ENCODE measurements at places on chromosomes 2 and 18. TPM values are rescaled to one million over a fixed set of nuclear protein-coding genes. Genes with fewer than 3 reads are reported as not detected.

The ALPP gene
- total RNA-seq, result not detected

The EIF4E2 gene
- 49.1 TPM for total RNA-seq

The REG3A gene
- total RNA-seq, result not detected

The STON1 gene
- total RNA-seq, result 16.2 TPM

The DHRS9 gene
- total RNA-seq, result 1.1 TPM

The ZSWIM2 gene
- not detected for total RNA-seq

The UNC50 gene
- total RNA-seq, result 48.9 TPM

The GALNT14 gene
- 7.0 TPM for total RNA-seq

The GPR75 gene
- total RNA-seq, result 4.4 TPM

The ASIC4 gene
- 0.13 TPM for total RNA-seq

The CBLN2 gene
- total RNA-seq, result not detected

The C2orf66 gene
- 1.0 TPM for total RNA-seq

The ABCG8 gene
- total RNA-seq, result not detected

The SAG gene
- total RNA-seq, result not detected

The CKAP2L gene
- total RNA-seq, result 1.2 TPM

The PCARE gene
- total RNA-seq, result not detected

The SCN3A gene
- total RNA-seq, result 0.83 TPM

The WIPF1 gene
- total RNA-seq, result 35.7 TPM

The AFG3L2 gene
- total RNA-seq, result 59.0 TPM

The IL36B gene
- not detected for total RNA-seq

The EHD3 gene
- 12.7 TPM for total RNA-seq

The CNNM4 gene
- 16.0 TPM for total RNA-seq

The MYO3B gene
- 14.1 TPM for total RNA-seq

The FOXI3 gene
- total RNA-seq, result not detected

The INO80C gene
- total RNA-seq, result 41.7 TPM

The CCDC102B gene
- 9.1 TPM for total RNA-seq

The GATA6 gene
- 12.6 TPM for total RNA-seq

The HRH4 gene
- total RNA-seq, result not detected

The HSPE1 gene
- total RNA-seq, result 101 TPM

The DUSP19 gene
- 7.0 TPM for total RNA-seq

The UGT1A3 gene
- 20.8 TPM for total RNA-seq

The SH3BP4 gene
- 29.9 TPM for total RNA-seq

The CNRIP1 gene
- total RNA-seq, result 16.2 TPM

The HOXD8 gene
- 41.7 TPM for total RNA-seq

The TMX3 gene
- total RNA-seq, result 67.5 TPM

The ABCB11 gene
- total RNA-seq, result 0.18 TPM

The STK11IP gene
- 39.5 TPM for total RNA-seq

The ELOA2 gene
- not detected for total RNA-seq

The CETN1 gene
- total RNA-seq, result not detected

The FSHR gene
- total RNA-seq, result not detected

The LOXL3 gene
- 6.4 TPM for total RNA-seq

The UGT1A4 gene
- total RNA-seq, result 23.2 TPM

The C2orf49 gene
- 17.1 TPM for total RNA-seq

The CNGA3 gene
- not detected for total RNA-seq

The MAP2 gene
- total RNA-seq, result 3.0 TPM

The TRIB2 gene
- total RNA-seq, result 45.4 TPM

The ERMN gene
- total RNA-seq, result 0.70 TPM

The RNASEH1 gene
- 18.3 TPM for total RNA-seq

The KIF5C gene
- total RNA-seq, result 14.3 TPM

The ADGRF3 gene
- total RNA-seq, result 0.89 TPM

The WDR54 gene
- 11.3 TPM for total RNA-seq

The MAPRE3 gene
- 29.4 TPM for total RNA-seq

The CFAP65 gene
- not detected for total RNA-seq

The CXCR2 gene
- 7.7 TPM for total RNA-seq

The RABL2A gene
- 36.1 TPM for total RNA-seq
